SK-N-SH treated with all-trans-retinoic acid at 6 μM for 48 hours (cell line): ENCODE measurements at places on chromosomes 3 and 15.

DNA sequence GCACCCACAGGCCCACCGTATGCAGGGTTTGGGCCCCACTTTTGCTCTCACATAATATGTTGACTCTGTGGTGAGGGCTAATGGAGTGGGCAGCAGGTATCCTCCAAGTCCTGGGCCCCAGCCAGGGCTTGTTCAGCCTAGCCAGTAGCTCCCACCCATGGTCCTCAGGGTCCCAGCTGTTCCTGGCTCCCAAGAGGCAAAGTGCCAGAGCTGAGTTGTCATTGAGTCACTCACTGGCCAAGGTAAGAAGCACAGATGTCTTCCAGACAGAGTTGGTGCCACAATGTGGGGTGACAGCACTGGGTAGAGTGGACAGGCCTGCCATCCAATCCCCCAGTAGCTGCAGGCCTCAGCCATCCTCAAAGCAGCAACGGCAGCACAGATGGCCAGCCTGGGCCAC is 4.3 kb downstream of the SHF start:
- ATAC-seq: no peak

DNA sequence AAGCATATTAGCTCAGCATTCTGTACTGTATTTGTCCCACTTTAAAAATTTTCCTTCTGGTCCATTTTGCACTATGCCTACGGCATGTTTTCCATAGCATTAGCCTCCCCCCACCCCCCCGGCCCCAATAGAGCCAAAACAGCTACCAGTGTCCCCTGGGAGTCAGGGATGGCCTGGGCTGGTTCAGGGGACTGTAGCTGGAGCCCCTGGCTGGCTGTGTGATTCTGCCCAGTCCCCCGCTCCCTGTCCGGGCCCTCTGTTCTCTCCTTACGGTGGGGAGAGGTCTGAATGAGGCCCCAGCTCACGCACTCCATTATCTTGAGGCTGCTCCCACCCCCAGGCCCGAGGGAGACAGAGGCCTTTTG is 70.1 kb downstream of the KLF15 start:
- ATAC-seq: no peak

GRCh38 chr15:40845511-40846284 is 1.9 kb downstream of the SPINT1 start:
- no peak for ATAC-seq

- ATAC-seq: no peak
Observed at GRCh38 chr3:49529567-49529966, 24.7 kb upstream of the BSN start.

- no peak for ATAC-seq
Observed at GRCh38 chr3:43210049-43211027, 76.0 kb upstream of the SNRK start.

GRCh38 chr3:73568371-73568862 is 56.3 kb downstream of the PDZRN3 start:
- no peak for ATAC-seq

DNA sequence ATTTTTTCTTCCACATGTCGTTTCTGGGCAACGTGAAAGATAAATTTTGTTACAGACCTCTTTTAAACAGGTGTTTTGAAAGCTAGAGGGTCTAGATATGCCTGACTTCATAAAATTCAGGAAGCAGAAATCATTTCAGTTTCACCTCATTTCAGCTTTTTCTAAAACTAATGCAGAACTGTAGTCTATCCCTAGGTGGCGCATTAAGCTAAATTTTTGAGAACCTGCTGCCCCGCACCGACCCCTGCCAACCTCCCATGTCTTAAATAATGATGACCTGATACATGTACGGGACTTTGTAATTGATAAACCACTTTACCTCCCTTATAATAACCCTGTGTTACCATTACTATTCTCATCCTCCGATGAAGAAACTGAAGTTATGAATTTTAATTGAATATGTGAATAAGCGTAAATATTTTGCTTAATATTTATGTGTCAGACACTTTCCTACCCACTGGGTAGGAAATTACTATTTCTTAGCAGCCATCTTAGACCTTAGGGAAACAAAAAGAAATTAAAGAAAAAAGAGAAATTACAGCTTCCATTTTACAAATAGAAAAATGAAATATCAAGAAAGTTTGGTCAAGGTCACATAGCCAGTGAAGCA is 78.7 kb upstream of the GCNT3 start:
- peak; percentile 38; the same call in 2 of the 3 replicates for ATAC-seq
